ENCODE measurements at places on chromosomes 11 and 22. TPM values are rescaled to one million over a fixed set of nuclear protein-coding genes. Genes with fewer than 3 reads are reported as not detected.

C22orf31 gene
- total RNA-seq: not detected

PHOX2A gene
- 1.2 TPM for total RNA-seq

MFNG gene
- 16.2 TPM for total RNA-seq

RCOR2 gene
- total RNA-seq: 0.45 TPM

RTN4RL2 gene
- 0.91 TPM for total RNA-seq

HEPACAM gene
- 1.1 TPM for total RNA-seq

FZD4 gene
- 36.6 TPM for total RNA-seq

SCGB1D2 gene
- not detected for total RNA-seq

ARHGEF17 gene
- 141 TPM for total RNA-seq

PHETA2 gene
- total RNA-seq: 34.6 TPM

SCGB2A2 gene
- not detected for total RNA-seq

MS4A15 gene
- total RNA-seq: not detected

CLDN5 gene
- 103 TPM for total RNA-seq

AGBL2 gene
- 1.8 TPM for total RNA-seq

THAP12 gene
- total RNA-seq: 27.1 TPM

SYTL2 gene
- total RNA-seq: 10.4 TPM

TTC36 gene
- 1.5 TPM for total RNA-seq

CRYBB1 gene
- total RNA-seq: 0.86 TPM

MS4A4E gene
- total RNA-seq: 7.9 TPM

TRPM5 gene
- not detected for total RNA-seq

- DNase-seq: no peak
These were observed 102.3 kb upstream of the CD44 start for GRCh38 chr11:35036639-35037038.

GRCh38 chr11:281486-282161 lies 3.4 kb downstream of the NLRP6 start:
- DNase-seq: no peak

DNA sequence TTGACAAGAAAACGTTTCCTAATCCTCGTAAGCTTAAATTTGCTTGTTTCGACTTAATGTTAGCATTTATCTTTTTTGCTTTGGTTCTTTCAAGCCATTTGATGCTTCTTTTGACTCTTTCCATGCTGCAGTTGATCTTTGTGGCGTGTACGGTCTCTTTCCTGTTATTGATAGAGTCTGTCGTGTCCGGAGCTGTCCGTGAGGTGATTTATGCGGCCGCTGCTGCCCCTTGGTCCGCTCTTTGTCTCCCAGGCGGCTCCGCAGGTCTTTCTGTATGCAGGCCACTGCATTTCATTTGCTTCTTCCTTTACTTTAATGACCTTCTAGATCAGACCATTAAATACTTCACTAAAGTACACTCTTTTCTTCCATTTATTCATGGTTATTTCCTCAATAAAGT lies 50.3 kb downstream of the TBC1D22A start:
- no peak for DNase-seq

DNA sequence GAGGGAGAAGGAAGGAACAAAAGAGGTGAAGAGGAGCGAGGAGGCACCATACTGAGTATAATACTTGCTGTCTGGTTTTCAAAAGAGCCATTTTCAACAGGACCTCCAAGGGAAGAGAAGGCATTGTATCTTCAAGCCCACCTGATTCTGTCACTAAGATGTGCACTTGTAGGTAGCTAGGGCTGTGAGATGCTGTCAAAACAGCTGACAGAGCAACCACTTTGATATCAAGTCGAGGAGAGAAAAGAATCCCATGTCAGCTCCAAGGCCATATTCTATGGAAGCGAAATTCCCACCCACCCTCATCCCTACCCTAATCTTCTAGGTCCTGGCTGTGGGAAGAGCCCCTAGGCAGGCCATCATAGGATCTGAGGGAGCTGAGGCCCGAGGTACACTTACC lies 70.9 kb upstream of the PRDM11 start:
- DNase-seq: no peak

- no peak for DNase-seq
These were observed 52.9 kb upstream of the CARS1 start for GRCh38 chr11:3109921-3110706.

GRCh38 chr22:36301384-36301828 lies 48.5 kb downstream of the APOL1 start:
- no peak for DNase-seq

DNA sequence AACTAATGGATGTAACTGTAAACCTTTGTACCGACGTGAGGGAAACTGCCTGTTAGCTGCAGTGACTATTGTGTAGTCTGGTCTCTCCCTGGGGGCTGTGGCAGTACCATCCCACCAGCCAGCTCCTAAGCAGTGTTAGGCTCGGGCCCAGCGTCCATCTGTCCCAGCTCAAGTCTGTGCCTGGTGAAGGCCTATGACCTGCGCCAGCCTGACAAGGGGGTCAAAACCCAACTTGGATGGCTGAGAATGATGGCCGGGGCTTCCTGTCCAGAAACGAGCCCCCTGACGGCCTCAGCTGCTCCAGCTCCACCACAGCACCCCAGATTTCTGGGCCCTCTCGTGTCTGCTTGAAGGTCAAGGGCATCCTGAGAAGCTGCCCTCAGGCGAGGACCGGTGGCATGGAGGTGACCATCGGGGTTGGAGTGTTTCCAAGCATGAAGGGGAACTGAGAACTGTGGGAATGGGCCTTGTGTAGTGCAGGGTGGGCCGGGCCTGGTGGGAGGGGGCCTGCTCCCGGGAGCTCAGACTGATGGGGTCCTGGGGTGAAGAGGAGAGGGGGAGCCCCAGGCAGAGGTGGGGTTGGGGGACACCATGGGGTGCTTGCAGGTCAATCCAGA lies 14.3 kb upstream of the SPI1 start:
- no peak for DNase-seq

DNA sequence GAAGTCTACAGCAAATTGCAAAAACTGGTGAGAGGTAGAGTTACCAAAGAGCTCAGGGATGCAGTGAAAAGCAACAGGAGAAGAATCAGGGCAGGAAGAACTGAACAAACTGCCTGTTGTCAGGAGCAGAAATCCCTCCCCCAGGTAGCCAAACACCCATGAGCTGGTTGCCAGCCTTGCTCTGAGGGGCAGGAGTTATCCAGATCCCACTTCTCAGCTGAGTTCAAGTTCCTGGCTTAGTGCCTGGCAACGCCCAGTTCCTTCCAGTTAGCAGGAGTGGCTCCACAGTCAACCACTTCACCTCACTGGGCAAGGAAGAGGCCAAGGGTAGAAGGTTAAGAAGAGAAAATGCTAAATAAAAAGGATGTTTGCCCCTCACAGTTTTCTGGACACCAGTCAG lies 1.9 kb upstream of the MPZL2 start:
- DNase-seq: no peak

DNA sequence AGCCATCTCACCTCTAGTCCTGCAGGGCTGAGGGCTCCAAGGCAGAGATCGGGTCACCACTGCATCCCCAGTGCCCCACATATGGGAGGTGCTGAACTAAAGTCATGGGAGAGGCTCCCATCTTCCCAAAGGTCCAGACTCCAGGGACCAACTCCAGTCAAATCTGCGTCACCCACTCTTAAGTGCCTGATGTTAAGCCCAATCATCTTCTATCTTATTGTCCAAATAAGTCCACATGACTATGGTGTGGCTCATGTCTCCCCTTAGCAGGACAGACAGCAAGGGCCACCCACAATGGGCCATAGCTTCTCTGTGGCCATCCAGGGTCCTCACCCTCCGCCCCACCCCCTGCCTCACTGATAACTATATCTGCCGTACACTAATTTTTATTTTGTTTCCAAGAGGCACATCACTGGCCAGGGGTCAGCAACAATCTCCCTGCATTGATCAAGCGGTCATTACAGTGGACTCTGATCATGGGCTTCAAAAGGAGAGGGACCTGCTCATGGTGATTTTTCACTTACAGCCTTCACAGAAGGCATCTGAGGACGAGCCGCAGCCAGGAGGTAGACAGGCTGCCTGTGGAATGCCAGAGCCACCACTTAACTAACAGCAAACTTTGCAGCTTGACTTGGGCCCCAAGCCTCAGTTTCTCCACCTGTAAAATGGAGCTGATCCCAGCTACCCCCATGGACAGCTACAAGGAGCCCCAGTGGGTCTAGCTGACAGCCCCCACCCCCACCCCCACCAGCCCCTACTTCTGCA lies 23.3 kb downstream of the MYH9 start:
- DNase-seq: no peak

DNA sequence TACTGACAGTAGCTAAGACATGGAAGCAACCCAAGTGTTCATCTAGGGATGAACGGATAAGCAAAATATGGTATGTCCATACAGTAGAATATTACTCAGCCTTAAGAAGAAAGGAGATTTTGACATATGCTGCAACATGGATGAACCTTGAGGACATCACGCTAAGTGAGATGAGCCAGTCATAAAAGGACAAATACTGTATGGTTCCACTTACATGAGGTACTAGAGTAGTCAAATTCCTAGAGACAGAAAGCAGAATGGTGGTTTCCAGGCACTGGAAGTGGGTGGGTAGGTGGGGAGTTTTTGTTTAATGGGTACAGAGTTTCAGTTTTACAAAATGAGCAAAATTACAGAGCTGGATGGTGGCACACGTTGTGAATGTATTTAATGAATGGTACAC lies 18.1 kb downstream of the CHST1 start:
- no peak for DNase-seq

GRCh38 chr22:20395907-20396287 lies 1.9 kb downstream of the ZNF74 start:
- no peak for DNase-seq

- no peak for DNase-seq
These were observed 62.9 kb upstream of the CSNK2A3 start for GRCh38 chr11:11415901-11416300.

- DNase-seq: no peak
These were observed 33.8 kb upstream of the NUP50 start for GRCh38 chr22:45129703-45130524.

DNA sequence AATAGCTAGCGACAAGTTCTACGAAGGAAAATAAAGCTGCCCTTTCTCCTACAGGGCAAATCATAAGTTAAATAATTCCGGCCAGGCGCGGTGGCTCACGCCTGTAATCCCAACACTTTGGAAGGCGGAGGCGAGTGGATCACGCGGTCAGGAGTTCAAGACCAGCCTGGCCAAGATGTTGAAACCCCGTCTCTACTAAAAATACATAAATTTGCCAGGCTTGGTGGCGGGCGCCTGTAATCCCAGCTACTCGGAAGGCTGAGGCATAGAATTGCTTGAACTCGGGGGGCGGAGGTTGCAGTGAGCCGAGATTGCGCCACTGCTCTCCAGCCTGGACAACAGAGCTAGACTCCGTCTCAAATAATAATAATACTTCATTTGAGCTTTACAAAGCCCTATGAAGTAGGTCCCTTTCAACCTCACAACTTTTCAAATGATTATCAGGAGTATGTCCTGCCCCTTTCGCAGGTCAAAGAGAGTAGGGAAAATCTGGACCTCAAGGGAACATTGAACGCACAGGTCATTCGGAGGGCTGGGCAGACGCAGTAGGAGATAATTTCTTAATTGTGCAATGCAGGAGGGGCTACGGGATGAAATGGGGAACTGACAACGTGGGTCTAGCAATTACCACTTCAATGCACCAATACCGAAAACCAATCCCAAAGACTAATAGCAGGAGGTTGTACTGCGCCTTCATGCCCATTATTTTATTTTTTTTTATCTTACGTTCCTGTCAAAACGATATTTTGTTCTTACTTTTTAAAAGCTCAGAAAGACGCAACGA lies 590 bp downstream of the COMMD9 start:
- DNase-seq: no peak

DNA sequence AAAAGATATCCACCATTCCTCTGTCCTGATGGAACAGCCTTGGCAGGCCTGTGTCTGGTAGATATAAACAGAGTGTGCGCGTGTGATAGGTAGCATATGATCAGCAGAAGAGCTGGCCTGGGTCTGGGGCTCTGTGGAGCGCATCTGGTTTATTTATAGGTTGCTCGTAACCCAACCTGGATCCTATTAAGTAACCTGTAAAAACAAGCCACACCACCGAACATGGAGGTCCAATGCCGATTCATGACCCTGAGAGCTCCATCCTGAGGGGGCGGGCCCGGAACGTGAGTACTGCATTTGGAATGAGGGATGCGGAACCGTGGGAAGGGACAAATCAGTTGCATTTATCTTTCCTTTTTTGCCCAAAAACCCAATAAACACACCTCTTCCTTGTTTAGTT lies 31.9 kb upstream of the APOL5 start:
- DNase-seq: no peak

DNA sequence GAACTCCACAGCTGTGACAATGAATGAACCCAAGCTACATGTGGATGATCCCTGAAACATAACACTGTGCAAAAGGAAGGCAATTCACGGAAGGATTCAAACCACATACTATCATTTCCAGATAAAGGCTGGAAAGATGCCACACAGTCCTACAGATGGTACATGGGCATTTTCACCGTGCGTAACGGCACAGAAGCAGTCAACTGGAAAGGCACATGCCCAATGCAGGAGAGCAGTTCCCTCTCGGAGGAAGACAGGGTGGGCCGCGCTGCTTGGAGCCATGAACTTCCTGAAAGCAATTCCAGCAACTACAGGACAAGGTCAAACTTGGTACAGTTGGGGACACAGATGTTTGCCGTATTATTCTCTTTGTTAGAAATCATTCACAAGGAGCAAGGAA lies 103.7 kb downstream of the SHANK2 start:
- no peak for DNase-seq

GRCh38 chr11:22079133-22079872 lies 113.6 kb upstream of the ANO5 start:
- DNase-seq: no peak

DNA sequence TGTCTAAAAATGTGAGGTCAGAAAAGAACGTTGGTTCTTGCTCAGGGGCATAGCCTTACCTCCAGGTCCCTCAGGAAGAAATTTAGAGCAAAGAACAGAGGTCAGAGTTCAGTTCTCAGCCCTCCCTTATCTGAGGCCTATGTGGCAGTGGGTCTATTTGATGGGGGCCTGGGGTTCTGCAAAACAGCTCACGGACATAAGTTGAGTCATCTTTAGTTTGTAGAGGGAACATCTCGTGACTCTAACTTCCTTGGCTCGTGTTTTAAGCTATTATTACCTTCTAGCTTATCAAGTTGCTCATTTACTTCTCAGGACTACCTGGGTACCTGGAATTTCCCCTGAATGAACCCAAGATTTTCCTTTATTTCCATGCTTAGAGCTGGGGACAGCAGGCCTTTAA lies 91.3 kb upstream of the AMOTL1 start:
- peak; percentile 19 for DNase-seq

- no peak for DNase-seq
These were observed 28.0 kb downstream of the FADS2 start for GRCh38 chr11:61855939-61856680.

DNA sequence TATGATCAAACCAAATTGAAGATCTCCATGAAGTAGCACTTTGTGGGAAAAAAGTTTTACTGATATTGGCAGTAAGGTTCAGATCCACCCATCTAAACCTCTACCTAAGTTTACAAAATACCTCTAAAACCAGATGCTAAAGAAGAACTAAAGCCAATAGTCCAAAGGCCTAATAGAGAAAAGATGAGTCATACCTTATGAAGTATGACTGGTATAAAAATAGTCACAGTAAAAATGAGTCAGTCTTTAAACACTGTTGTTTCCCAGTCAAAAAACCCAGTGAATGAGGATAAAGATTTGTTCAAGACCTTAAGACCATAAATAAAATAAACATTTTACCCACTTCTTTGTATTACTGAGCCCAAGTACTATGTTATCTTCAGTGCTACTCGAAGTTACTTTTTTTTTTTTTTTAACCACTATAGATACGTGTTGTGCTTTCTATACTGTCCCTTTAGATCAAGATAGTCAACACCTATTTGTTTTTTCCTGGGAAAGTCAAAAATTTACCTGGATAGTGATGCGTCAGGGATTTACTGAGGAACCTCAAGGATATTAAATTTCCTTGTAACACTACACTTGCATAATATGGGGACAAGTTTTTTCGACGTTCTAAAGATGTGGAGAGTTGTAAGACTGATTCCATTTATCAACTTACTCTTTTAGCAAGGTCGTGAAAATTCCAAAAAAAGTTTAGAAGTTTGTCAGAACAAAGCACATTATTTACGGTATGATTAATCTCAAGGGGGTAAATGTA lies 87.3 kb downstream of the CCDC73 start:
- DNase-seq: no peak
